ENCODE measurements at places on chromosomes 1 and 21.

GRCh38 chr1:202016022-202016810 lies 5.8 kb downstream of the ELF3 start:
- DNase-seq = no peak

GRCh38 chr1:67188137-67188536 lies 21.9 kb downstream of the IL23R start:
- DNase-seq = no peak

GRCh38 chr21:26849428-26850115 lies 4.4 kb upstream of the ADAMTS1 start:
- DNase-seq = peak; percentile 47

GRCh38 chr1:180926164-180926981 lies 13.7 kb downstream of the KIAA1614 start:
- peak; percentile 87 for DNase-seq

- DNase-seq = no peak
These were observed 1.3 kb downstream of the BRINP3 start for GRCh38 chr1:190476321-190476720.

- no peak for DNase-seq
These were observed 109.5 kb upstream of the ADAR start for GRCh38 chr1:154717528-154717924.

- DNase-seq = no peak
These were observed 59.5 kb downstream of the IRF2BP2 start for GRCh38 chr1:234550341-234551031.

DNA sequence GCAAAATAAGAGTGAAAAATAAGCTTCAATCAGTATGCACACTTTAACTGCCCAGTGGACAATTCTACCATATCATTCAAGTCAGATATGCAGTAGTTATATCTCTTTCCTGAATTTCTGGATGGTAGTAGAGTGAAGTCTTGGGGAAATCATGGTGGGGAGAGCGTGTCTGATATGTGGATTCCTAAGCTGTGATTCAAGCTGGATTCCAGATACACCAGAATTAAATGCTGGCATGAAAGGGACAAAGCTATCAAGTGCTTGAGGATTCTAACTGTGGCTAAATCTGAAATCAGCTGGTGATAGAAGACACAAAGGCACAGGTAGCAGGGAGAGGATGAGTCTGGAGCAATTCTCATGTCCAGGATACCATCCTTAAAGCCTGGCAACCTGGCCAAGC lies 323.5 kb downstream of the DUSP10 start:
- no peak for DNase-seq

- no peak for DNase-seq
These were observed 372.1 kb upstream of the B3GALT2 start for GRCh38 chr1:193558491-193559028.

DNA sequence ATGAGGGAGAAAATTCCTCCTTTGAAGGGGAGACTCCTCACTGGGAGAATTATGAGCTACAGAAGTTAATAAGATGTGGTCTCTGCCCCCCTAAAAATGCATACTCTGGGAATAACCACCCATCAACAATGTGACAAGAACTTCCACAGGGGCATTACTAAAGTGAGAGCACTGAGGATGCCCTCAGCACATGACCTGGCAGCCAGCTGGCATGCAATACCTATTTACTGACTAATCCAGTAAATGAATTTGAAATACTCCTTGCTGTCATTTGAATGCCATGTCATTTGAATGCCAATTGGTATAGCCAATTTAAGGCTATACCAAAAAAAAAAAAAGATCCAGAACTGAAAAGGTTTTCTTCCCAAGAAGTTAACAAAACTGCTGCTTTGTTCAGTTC lies 30.8 kb downstream of the PLPP3 start:
- no peak for DNase-seq

DNA sequence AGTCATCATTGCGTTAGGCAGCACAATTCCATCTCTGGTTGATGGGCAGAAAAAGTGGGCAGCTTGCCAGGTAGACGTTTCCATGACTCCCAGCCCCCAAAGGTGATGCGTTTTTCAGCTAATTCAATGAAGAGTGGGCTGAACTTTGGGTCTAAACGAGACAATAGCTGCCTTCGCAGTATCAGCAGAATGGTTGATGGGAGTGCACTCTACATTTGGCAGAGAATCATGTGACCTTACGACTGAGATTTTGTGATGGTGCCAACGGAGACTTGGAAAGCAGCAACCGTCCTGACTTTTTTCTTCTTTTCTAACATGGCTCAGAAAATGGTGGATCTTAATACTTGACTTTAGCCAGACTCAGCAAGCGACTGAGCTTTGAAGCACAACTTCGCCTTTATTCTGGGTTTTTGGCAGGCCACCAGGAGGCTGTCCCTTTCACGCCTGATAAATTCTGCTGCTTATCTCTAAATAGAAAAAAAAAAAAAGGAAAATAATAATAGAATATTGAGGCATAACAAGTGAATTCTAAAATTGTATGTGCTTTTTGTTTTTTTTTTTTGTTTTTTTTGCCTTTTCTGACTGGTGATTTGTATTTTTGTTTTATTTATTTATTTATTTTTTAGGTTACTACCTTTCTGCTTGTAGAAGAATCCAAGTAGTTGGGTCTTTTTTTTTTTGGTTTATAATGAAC lies 804.8 kb downstream of the USP25 start:
- DNase-seq = peak; percentile 67

DNA sequence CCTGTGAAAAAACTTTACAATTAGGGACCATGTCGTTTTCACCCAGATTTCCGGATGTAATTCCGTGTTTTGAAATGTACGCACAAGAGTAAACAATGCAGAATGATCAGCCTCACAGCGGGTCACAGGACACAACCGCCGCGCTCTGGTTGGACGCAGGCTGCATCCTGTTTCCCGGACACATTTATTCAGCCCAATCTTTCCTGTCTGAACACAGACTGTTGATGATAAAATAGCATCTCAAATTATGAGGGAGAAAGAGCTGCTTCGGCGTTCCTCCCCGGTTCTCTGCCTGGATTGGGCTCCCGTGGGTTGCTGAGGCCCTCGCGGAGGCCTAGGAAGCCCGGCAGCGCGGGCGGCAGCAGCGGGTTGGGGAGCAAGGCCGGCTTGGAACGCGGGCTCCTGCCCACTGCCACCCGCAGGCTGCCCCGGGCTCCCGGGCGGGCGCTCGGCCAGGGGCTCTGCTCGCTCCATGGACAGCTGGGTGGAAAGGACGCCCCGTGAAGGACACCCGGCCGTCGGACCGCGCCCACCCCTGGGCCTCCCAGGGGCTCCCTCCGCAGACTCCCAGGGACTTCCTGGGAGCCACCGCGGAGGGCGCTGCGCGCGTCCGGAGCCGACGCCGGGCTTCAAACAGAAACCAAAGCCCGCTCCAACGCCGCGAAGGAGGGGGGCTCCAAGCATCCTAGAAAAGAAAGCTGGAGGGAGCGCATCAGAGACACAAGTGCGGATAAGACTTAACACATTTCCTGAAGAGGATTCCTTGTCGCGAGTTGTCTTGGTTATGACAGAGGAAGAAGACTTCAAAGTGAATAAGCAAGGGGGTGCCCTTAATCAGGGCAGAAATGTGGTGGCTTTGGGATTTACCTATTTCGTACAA lies 122.3 kb downstream of the ESRRG start:
- peak; percentile 92 for DNase-seq

DNA sequence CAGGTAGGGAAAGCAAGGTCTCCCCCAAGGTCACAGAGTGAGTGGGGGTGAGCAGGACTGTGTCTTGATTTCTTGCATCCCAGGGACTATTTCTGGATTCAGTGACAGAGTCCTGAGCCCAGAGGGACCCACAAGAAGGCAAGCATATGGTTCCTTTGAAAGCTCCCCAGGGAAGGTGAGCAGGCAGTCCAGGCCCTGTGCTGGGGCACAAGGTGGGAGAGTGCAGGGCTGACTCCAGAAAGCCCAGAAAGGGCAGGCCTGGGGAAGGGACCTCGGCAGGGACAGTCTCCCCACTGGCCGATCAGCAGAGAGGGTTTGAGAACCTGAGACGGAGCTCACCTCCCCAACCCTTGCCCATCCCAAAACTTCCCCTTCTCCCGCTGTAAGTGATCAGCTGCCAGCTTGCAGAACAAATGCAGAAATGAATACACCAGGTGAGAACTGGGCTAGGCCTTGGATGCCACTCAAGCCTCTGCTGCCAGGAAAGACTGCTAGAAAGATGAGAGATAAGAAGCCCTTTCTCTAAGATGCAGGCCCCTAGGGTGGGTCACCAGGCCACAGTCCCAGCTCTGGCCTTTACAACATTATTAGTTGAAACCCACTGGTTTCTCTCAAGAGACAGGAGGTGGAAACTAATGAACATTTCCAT lies 121.0 kb downstream of the GLIS1 start:
- DNase-seq = no peak

DNA sequence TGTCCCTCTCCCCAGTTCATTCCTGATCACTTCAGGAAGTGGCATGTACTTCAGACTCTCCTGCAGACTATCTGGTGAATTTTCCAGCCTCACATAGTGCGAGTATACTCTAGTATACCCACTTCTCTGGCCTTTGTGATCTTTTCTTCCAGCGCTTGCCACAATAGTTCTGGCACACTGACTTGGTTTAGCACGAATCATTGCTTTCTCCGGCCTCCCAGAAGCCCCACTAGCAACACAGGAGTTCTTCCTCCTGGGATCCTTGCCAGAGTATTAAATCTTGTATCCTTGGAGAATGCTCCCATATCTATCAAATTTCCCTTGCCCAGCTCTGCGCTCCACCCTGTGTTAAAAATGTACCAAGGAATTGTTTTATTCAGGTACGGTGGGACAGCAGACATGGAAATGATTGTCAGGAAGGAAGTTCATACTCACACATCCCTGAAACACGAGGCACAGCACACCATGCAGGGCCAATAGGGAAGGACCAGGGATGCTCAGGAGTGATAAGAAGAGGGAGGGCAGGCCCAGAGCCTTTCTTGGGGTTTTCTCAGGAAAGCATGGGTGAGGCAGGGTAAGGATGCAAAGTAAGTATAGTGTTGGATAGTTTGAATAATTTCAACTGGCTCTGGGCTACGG lies 136.7 kb downstream of the ADSS2 start:
- no peak for DNase-seq

DNA sequence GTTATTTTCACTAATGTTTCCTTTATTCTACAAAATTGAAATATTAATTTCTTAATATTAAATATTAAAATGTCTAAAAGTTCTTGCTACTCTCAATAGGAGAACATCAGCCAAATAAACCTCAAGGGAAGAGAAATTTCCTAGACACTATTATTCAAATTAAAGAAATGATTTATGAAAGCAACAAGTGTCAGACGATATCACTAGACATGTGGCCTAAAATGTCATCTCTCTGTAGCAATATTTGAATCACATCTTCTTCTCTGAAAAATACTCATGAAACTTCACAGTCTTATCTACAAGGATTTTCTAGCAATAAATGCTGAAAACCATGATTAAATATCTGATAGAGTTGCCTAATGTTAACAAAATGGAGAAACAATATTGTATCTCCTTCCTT lies 2.5 kb upstream of the SERBP1 start:
- no peak for DNase-seq

DNA sequence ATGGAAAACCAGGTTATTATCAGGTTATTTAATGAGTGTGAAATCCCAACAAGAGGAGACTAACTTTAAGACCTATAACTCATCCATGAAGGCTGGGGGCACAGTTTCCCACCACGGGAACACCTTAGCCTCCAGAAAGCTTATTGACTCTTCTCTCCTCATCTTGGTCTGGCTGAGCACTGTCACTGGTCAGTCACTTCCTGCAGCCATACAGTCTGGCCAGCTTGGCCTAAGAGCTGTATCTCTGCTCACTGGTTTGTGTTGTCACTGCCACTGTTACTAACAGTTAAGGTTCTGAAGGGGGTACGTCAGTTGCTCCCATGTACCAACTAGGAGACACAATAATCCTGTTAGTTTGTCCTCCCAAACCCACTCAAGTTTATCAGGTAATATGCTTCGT lies 16.7 kb upstream of the DDAH1 start:
- DNase-seq = no peak

- no peak for DNase-seq
These were observed 76.1 kb downstream of the AGO3 start for GRCh38 chr1:36006941-36007500.

GRCh38 chr1:220281159-220281574 lies 8.9 kb upstream of the RAB3GAP2 start:
- DNase-seq = peak; percentile 28

- no peak for DNase-seq
These were observed 9.4 kb downstream of the POFUT2 start for GRCh38 chr21:45278156-45278911.

GRCh38 chr1:114176366-114176765 lies 22.7 kb upstream of the SYT6 start:
- no peak for DNase-seq

DNA sequence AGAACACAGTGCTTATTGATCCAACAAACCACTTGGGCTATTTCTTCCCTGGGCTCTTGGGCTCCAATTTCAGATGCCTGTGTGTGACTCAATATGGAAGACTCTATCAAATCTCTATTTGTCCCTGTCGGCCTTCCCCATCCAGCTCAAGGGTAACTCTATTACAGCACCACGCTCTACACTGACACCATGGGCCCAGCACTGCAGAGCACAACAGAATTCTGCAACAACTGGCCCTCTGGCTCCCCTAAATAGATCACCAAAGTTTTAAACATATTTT lies 51.7 kb downstream of the CAPZB start:
- DNase-seq = no peak

DNA sequence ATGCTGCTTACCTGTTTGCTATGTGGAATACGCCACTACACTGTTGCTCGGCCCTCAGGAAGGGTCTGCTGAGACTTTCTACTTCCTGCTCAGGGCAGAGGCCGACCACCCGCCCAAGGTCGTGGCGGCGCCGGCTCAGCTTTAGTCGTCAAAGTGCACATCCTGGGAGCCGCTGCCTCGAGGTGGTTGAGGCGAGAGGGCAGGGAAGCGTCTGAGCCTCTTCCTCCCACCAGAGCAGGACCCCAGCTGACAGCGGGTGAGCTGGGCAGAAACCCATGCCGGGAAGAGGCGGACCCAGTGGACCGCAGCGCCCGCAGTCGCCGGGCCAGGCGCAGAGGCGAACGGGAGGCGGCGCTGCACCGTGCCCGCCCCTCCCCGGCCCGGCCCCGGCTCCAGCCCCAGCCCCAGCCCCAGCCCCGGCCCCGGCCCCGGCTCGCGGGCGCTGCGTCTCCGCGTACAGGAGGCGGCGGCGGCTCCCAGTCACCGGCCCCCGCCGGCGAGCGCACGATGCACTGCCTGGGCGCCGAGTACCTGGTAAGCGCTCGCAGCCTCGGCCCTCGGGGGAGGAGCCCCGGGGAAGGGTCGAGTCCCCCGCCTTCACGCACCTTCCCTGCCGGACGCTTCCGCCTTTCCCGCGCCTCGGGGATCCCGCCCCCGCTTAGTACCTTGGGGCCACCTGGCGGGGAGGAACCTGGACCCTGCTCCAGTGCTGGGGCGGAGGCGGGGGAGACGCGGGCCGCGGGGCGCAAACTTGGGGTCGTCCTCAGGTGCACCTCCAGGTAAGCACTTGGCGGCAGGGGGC lies at the start of gene SLC44A3:
Gene SLC44A3, plus strand, starts transcription at position 413 of the 802 bp plus-strand sequence. Its CDS starts 95 bp downstream, at position 508.
- peak; percentile 16 for DNase-seq

- no peak for DNase-seq
These were observed 269.3 kb upstream of the LYPLAL1 start for GRCh38 chr1:218904416-218904815.

All from erythroblast (primary cell).